ENCODE measurements at places on chromosomes 1 and 21. TPM values are rescaled to one million over a fixed set of nuclear protein-coding genes. Genes with fewer than 3 reads are reported as not detected.
A peak's percentile ranks its signal among the peaks of the same experiment; 100 is the strongest.

Gene TP73
- total RNA-seq: 2.4 TPM

Gene BRINP3
- total RNA-seq: not detected

Gene LBR
- 187 TPM for total RNA-seq

Gene OR10Z1
- total RNA-seq: not detected

DNA sequence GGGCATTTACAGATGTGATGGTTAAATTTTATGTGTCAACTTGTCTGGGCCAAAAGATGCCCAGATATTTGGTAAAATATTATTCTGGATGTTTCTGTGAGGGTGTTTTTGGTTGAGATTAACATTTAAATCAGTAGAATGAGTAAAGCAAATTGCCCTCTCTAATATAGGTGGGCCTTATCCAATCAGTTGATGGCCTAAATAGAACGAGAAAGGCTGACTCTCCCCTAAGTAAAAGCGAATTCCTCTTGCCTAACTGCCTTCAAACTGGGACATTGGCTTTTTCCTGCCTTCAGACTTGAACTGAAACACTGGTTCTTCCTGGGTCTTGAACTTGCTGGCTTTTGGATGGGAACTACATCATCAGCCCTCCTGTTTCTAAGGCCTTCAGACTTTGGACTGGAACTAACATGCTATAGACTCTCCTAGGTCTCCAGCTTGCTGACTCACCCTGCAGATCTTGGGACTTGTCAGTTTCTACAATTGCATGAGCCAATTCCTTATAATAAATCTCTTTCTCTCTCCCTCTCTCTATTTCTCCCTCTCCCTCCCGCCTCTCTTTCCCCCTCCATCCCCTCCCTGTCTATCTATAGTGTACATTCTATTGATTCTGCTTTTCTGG, 10.2 kb upstream of the NAV1 start:
- no peak overlapping the region for H3K27ac ChIP-seq
- no peak for DNase-seq
- peaks cover 17% of the 10 kb centered on the region for H3K36me3 ChIP-seq
- H3K4me3 ChIP-seq: no peak overlapping the region

GRCh38 chr1:33848205-33848937, 15.5 kb upstream of the HMGB4 start:
- H3K4me1 ChIP-seq: no peaks in the 10 kb centered on the region
- H3K27me3 ChIP-seq: peaks cover 3% of the 10 kb centered on the region
- H3K4me3 ChIP-seq: no peak overlapping the region
- H3K27ac ChIP-seq: no peak overlapping the region
- no peak for DNase-seq

GRCh38 chr1:7671676-7672075, 99.4 kb upstream of the VAMP3 start:
- DNase-seq: no peak
- no peak overlapping the region for H3K4me3 ChIP-seq
- H3K4me1 ChIP-seq: no peaks in the 10 kb centered on the region
- no peaks in the 10 kb centered on the region for H3K27me3 ChIP-seq
- no peaks in the 10 kb centered on the region for H3K36me3 ChIP-seq
- H3K27ac ChIP-seq: no peak overlapping the region

GRCh38 chr1:63023171-63023570, 239.2 kb downstream of the ATG4C start:
- H3K27ac ChIP-seq: no peak overlapping the region
- H3K4me1 ChIP-seq: no peaks in the 10 kb centered on the region
- no peak for DNase-seq

DNA sequence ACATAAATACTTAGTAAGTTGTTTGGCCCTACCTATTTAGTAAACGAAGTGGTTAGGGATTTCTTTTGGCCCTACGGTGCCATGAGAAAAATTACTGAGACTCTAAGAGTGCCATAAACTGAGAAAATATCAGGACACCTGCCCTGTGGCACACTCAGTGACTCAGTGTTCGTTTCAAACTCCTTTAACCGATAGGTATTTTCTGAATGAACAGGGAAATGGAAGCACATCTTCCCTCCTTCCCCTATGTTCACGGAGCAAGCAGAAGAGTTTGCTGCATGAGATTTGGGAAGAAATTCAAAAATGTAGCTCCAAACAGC, 134.2 kb downstream of the KAZN start:
- H3K4me1 ChIP-seq: no peaks in the 10 kb centered on the region
- no peak overlapping the region for H3K4me3 ChIP-seq
- H3K36me3 ChIP-seq: no peaks in the 10 kb centered on the region
- peaks cover 7% of the 10 kb centered on the region for H3K27me3 ChIP-seq
- H3K27ac ChIP-seq: no peak overlapping the region

- H3K4me1 ChIP-seq: peaks cover 21% of the 10 kb centered on the region
- H3K4me3 ChIP-seq: peak overlapping the region; percentile 71
- peaks cover 5% of the 10 kb centered on the region for H3K36me3 ChIP-seq
- DNase-seq: no peak
- H3K27ac ChIP-seq: no peak overlapping the region
Measured at GRCh38 chr21:41767606-41768436, 969 bp upstream of the RIPK4 start.

DNA sequence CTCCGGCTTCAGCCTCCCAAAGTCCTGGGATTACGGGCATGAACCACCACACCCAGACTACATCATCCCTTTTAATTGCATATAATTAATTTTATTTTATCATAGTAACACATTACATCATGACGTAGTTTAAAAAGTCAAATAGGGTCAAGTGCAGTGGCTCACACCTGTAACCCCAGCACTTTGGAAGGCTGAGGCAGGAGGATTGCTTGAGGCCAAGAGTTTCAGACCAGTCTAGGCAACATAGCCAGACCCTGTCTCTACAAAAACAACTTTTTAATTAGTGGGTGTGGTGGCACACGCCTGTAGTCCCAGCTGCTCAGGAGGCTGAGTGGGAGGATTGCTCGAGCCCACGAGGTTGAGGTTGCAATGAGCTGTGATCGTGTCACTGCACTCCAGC, 20.7 kb downstream of the EFNA3 start:
- no peak overlapping the region for H3K4me3 ChIP-seq
- H3K36me3 ChIP-seq: no peaks in the 10 kb centered on the region
- peaks cover 23% of the 10 kb centered on the region for H3K27me3 ChIP-seq
- DNase-seq: no peak
- H3K27ac ChIP-seq: no peak overlapping the region

DNA sequence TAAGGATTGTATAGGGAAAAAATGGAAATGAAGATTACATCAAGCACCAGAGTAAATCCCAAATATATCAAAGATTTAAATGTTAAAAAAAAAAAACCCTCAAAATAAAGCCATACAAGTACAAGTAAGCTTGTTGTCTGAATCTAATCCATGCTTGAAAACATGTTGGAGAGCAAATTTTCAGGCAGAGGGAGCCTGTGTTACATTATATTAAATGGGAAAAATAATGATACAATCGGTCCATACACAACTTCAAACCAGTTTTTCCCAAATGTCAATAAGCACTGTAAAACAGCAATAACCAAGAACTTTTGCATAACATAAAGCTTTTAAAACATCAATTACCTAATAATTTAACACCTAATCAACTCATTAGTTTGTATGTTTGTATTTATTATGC, 949.4 kb upstream of the ADGRL4 start:
- no peaks in the 10 kb centered on the region for H3K36me3 ChIP-seq
- DNase-seq: no peak
- no peaks in the 10 kb centered on the region for H3K27me3 ChIP-seq

DNA sequence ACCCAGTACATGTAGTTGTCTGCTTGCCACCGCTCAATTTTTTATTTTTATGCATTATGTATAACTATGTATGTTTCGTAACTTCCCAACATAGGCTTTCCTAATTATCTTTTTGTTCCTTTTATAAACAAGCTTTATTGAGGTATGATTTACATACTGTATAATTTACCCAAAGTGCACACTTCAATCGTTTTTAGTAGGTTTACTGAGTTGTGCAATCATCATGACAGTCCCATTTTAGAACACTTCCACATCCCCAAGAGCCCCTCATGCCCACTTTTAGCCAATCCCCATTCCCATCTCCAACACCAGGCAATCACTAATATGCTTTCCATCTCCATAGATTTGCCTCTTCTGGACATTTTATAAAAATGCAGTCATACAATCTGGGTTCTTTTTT, 14.3 kb upstream of the SLC1A7 start:
- H3K27ac ChIP-seq: no peak overlapping the region
- no peaks in the 10 kb centered on the region for H3K4me1 ChIP-seq
- H3K4me3 ChIP-seq: no peak overlapping the region
- H3K27me3 ChIP-seq: peaks cover 7% of the 10 kb centered on the region
- no peak for DNase-seq

DNA sequence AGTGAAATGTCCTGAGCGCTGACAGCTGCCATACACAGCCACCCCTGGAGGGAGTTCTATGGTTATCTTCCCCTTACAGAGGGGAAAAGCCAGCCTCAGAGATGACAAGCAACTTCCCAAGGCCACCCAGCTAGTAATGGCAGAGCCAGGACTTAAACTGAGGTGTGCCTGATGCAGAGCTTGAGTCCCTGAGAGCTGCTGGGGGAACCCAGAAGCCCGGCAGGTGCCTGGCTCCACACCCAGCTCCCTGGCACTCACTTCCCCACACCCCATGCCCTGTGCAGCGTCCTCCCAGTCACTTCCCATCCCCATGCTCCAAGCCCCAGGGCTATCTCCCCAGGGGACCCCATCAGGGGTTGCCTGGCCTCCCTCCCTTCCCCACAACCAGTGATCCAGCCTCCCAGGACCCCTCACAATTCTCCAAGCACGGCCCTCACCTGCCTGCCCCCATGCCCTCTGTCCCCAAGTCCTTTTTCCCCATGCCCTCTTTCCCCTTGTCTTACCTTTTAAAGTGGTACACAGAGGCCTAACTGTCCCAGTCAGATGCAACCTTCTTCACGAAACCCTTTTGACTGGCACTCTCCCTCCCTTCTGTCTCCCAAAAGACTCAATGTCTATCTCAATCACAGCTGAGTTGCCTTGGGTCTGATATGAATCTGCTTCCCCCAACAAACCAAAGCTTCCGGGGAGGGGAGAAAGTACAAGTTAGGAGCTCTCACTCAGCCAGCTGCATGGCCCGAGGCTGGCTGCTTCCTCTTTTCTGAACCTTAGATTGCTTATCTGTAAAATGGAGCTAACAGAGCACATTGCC, 39.8 kb upstream of the LRP8 start:
- H3K4me1 ChIP-seq: peaks cover 13% of the 10 kb centered on the region
- H3K27ac ChIP-seq: peak overlapping the region; percentile 59
- DNase-seq: peak; percentile 40
- no peaks in the 10 kb centered on the region for H3K36me3 ChIP-seq
- H3K27me3 ChIP-seq: peaks cover 3% of the 10 kb centered on the region

DNA sequence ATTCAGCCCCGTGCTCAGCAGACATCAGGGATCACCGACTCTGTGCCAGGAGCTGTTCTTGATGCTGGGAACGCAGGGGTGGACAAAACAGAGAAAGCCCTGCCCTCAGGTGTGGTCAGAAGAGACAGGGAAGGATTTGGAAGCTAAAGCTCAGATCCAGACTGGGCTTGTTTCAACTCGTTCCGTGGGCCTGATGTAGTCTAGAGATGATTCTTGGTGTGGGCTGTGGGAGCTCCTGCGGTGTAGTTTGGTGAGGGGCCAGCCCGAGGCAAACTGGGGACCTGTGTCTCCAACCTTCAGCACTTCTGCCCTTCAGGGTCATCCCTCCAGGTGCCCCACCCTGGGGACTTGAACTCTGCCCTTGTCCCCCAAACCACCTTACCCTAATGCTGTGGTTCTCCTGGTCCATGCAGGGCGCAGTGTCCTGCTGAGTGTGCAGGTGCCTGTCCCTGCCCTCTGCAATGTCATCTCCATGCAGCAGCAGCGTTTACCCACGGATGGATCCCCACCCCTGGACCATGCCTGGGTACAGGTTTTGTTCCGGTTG, 17.3 kb upstream of the ABCG1 start:
- H3K4me3 ChIP-seq: no peak overlapping the region
- peaks cover 8% of the 10 kb centered on the region for H3K27me3 ChIP-seq
- DNase-seq: no peak
- peaks cover 26% of the 10 kb centered on the region for H3K4me1 ChIP-seq
- H3K36me3 ChIP-seq: no peaks in the 10 kb centered on the region

DNA sequence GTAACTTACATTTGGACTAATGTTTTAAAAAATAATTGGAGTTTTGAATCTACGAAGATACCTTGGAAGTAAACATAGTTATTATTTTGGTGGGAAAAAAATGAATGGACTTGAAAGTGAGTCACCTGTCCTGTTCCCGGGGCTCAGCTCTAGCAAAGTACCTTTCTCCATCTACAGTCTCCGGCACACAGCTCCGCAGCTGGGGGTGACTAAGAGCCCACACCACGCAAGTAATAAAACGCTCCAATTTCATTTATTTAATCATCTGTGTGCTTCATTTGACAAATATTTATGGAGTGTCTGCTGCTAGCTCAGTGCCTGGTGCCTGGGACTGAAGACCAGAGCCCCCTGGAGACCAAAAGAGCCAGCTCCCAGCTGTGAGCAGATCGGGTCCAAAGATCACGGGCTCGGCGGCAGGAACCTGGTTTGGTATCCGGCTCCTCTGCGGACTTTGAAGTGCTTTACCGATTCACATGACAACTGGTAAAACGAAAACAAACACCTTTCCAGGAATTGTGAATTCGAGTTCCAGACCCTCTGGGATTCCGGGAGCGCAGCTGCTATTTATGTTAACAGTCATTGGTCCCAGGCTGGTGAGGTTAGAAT, 1.7 kb upstream of the RIPK4 start:
- peaks cover 74% of the 10 kb centered on the region for H3K27me3 ChIP-seq
- no peak for DNase-seq
- H3K4me3 ChIP-seq: peak overlapping the region; percentile 54
- peaks cover 21% of the 10 kb centered on the region for H3K4me1 ChIP-seq
- H3K27ac ChIP-seq: no peak overlapping the region

GRCh38 chr1:204319462-204319861, 40.3 kb downstream of the PLEKHA6 start:
- H3K27me3 ChIP-seq: no peaks in the 10 kb centered on the region
- H3K4me3 ChIP-seq: no peak overlapping the region
- H3K4me1 ChIP-seq: peaks cover 28% of the 10 kb centered on the region
- DNase-seq: no peak
- H3K27ac ChIP-seq: no peak overlapping the region
- no peaks in the 10 kb centered on the region for H3K36me3 ChIP-seq

DNA sequence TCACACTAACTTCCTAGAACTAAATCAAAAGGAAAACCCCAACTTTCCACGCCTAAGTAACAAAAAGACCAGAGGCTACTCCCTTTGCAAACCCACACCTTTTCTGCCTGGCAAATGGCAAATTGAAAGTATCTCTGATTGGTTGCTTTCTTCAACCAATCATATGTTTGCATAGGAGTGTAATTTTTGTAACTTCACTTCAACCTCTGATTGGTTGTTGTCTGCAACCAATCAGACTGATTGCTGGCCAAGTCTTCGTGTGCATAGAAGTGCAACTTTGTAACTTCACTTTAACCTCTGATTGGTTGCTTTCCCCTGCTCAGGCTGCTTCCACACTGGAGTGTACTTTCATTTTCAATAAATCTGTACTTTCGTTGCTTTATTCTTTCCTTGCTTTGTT, 36.9 kb upstream of the PADI2 start:
- H3K27ac ChIP-seq: no peak overlapping the region
- no peak overlapping the region for H3K4me3 ChIP-seq
- no peak for DNase-seq
- H3K27me3 ChIP-seq: no peaks in the 10 kb centered on the region
- no peaks in the 10 kb centered on the region for H3K36me3 ChIP-seq

GRCh38 chr1:74592580-74593355, 80.4 kb upstream of the LRRC53 start:
- H3K4me3 ChIP-seq: no peak overlapping the region
- no peak overlapping the region for H3K27ac ChIP-seq
- no peak for DNase-seq

- no peak overlapping the region for H3K4me3 ChIP-seq
- H3K36me3 ChIP-seq: peaks cover 88% of the 10 kb centered on the region
- H3K27me3 ChIP-seq: no peaks in the 10 kb centered on the region
- H3K27ac ChIP-seq: peak overlapping the region; percentile 34
Measured at GRCh38 chr1:45512641-45513054, 9.0 kb downstream of the PRDX1 start.

All from activated T-helper 2 cell treated with anti-CD3 and anti-CD28 coated beads, Interferon-gamma antibody, Interleukin-2, Interleukin-4, amounts not matched to agents 10 μg/mL and 5 μg/mL and 100 μg/mL, durations not matched to agents 14 hours and 24 hours and 36 hours (primary cell).